ENCODE measurements at places on chromosomes 13 and 19.

GRCh38 chr19:18541258-18541991, 1.9 kb downstream of the FKBP8 start:
- peak; percentile 85 for DNase-seq

DNA sequence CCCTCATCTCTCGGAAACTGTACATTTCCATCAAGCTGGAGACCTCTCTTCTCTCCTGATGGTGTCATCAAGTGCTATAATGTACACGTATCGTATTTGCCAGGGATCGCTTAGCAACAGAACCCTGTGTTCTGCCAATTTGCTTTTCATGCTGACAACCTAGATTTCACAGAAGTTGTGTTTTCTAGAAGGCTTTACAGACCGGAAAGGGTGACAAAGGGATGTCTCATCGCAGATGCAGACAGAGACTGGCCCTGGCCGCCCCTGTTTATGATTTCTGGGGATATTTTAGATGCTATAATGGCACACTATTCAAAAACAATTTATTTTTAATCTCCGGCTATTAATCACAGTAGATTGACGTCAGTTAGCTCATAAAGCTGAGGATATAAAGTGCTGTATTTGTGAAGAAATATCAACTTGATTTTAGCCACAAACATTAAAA, 291.4 kb downstream of the IRS2 start:
- peak; percentile 82 for DNase-seq

DNA sequence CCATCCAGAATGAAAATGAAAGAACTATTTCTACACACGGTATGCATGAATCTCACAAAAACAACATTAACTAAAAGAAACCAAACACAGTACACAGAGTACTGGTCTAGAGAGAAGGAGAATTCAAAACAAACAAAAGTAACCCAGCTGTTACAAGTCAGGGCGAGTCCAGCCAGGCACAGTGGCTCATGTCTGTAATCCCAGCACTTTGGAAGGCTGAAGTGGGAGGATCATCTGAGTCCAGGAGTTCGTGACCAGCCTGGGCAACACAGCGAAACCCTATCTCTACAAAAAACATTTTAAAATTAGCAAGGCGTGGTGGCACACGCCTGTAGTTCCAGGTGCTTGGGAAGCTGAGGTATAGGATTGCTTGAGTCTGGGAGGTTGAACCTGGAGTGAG, 1.7 kb upstream of the PSMC4 start:
- peak; percentile 45 for DNase-seq

DNA sequence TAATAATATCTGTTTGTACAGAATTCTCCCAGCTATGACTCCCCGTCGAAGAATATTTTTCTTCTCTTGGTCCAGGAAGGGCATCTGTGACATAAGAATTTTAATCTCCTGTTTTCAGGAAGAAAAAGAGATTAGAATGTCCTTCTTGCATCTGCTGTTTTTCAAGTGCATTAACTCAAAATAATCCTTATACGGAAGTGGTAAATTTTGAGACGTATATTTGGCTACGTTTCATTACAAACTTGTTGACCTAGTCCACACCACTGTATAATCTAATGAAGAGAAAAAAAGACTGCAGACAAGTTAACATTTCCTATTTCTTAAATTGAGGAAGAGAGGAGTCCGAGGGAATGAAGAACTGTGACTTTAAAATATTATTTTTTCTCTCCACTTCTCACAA, 959.9 kb downstream of the DIAPH3 start:
- no peak for DNase-seq

DNA sequence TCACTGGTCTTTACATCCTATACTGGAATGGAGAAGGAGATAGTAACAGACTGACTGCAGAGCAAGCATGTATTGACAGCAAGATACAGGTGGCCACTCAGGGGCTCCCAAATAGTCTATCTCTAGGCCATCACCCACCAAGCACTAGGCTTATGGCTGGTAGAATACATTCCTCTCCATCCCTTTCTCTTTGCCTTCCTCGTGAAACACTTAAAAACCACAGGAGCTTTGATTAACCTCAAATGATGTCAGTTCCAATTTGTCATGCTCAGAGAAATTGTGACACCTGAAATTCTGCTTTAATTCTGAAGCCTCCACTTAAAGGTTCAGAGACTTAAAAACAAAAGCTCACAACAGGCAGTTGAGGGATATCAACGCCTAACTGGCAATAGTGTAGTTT, 17.2 kb downstream of the ENOX1 start:
- no peak for DNase-seq

DNA sequence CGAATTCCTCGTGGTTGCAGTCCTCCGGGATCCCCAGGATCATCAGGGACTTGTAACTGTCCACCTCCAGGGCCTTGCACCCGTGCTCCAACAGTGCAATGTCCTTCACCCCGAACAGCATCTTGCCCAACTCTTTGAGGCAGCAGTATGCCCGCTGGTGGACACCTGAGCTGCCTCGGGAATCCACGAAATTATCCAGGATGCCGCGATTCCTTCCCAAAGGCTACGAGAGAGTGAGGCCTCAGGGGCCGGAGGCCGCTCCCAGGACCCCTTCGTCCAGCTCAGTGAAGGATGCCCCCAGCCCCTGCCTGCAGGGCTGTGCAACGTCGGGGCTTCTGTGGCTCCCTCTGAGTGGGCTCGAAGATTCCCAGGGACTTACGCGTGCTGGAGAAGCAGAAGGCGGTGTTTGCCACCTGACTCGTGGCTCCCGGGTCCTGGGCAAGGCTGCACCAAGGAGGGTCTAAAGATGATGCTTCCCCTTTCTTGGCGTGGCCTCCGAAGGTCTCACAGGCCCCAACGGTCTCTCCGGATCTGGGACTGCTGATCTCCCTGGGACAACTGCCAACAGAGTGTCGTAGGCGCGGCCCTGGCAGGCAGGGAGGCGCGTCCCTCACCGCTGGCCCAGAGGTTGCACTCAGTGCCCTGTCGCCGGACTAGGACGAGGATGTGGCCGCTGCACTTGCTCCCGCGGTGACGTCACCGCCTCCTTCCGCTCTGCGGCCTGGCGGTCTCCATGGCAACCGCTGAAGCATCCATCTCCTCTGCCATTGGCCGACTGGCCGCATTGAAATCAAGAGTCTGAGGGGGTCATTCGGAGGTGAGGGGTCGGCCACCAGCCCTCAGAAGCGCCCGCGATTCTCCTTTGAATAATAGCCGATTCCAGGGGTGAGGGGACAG, at the start of gene PNMA8C:
Gene PNMA8C (minus strand): TSS at position 698 of the 897 bp plus-strand sequence. CDS start 577 bp downstream, at position 121.
- DNase-seq: peak; percentile 45

- DNase-seq: no peak
Measured at GRCh38 chr13:48563626-48564025, 30.7 kb upstream of the RCBTB2 start.

DNA sequence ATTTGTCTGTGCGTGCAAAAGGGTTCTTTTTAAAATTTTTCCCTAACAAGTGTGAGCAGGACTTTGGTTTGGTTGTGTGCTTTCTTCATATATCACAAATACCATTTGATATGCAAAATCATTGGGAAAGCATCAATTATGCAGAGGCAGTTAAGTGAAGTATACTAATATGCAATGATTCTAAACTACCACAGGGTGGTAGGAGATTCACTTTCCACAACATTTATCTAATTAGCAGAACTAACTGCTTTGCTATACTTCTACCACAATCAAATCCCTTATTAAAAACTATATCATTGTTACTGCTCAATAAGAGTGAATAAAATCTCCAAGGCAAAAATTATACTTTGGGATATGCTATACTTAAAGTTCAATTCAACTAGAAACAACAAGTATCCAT, 2738.9 kb upstream of the PCDH20 start:
- DNase-seq: peak; percentile 17

- no peak for DNase-seq
Measured at GRCh38 chr19:6378486-6378885, 2.8 kb upstream of the PSPN start.

- DNase-seq: no peak
Measured at GRCh38 chr13:46605825-46606554, 53.0 kb downstream of the LRCH1 start.

GRCh38 chr19:47099576-47100050, 14.0 kb downstream of the ZC3H4 start:
- no peak for DNase-seq

DNA sequence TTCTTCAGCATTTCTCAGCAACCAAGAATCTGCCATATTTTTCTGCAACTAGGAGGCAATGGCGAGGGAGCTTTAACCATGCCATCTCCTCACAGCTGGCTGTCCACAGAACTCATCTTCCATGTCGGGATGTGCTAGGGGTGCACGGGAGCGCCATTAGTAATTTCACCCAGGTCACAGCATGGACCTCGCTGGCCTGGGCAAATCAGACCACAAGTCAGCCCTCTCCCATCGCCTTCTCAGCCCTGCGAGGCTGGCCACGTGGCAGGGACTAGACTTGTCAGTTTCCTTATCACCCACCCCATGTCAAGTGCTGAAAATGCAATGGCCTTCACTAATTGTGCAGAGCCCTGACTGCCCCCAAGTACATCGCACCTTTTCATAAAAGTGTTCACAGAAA, 15.7 kb downstream of the COL4A1 start:
- DNase-seq: no peak

- no peak for DNase-seq
Measured at GRCh38 chr13:70795484-70795883, 687.2 kb upstream of the KLHL1 start.

- peak; percentile 89 for DNase-seq
Measured at GRCh38 chr19:46761418-46761831, 15.2 kb upstream of the STRN4 start.

GRCh38 chr19:23415561-23416191, 20.4 kb upstream of the ZNF91 start:
- no peak for DNase-seq

DNA sequence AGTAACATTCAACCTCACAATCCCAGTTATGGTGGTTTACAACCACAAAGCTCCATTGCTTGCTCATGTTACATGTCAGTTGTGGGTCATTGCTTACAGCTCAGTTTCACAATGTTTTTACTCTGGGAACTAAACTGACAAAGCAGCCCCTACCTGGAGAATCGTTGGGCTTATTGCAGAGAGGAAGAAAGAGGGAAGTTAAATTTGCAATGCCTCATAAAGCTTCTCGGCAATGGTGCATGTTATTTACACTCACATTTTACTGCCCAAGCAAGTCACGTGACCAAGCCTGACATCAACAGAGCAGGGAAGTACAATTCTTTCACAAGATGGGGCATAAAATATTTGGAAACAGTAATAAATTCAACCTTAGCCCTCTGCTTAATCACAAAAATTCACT, 441.6 kb downstream of the TDRD3 start:
- DNase-seq: no peak

GRCh38 chr13:48828962-48829411, 146.7 kb upstream of the FNDC3A start:
- peak; percentile 28 for DNase-seq

DNA sequence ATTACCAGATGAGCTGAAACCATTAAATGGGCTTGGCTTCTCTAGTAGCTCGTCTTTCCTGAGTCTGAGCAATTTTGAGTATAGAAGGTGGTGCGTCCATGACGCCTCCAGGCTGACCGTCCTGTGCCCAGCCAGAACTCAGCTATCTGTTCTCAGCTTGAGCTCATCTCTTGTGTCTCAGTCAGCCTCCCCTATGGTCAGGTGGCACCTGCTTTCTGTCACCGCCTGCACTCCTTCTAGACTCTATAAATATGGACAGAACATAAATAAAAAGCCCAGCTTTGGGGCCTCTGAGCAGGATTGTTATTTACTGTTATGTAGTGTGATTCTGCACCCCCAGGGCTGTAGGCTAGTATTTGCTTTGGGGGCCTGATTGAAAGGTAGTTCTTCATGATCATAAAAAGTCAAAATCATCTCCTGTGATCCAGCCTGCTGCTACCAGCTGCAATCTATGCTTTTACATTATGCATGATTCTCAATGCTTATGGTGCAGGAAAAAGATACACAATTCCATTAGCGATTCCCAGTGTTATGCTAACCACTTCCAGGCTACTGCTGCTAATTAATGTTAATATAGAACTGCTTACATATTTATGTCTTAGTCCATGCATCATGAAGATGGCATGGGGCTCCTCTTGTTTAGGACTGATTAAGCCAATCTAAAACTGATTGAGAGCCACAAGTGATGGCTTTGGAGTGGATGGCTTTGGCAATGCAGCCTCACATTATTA, 72.5 kb upstream of the TMTC4 start:
- DNase-seq: no peak

DNA sequence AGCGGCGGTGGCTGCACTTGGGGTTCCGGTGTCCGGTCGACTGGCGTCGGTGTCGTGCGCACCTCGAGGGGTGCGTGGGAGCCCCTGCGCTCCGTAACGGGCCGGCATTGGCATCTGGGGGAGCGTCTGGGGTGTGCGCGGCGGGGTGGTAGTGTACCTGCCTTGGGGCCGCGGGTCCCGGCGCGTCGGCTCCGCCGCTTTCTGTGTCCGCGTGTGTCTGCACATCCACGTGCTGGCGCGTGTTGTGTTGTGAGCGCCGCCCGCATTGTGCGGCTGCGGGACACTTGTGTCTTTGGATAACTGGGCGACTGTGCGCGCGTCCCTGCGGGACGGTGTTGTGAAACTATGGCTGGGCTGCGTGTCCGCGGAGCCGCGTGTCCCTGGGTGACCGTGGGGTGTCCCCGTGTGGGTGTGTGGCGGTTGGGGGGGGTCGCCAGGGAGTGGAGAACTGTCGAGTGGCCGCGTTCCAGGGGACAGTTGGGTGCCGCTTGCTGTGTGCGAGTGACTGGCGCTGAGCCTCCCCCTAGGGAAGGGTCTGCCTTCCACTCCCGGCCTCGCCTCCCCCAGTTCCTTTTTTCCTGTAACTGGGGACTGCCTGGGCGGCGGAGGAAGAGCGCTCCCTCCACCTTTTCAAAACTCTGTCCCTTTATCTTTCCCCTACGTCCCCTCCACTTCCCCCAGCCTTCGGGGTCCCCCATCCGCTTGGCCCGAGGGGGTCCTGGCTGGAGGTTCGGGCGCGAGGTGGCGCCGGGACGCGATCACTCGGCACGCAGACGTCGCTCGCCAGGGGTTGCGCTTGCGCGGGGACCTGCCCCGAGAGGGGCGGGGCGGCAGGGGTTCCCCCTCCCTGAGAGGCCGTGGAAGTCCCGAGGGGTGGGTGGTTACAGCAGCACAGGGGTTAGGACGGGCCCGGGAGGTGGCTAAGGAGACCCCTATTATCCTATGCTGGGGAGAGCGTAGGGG, 5.7 kb upstream of the NFIC start:
- peak; percentile 32 for DNase-seq

GRCh38 chr19:10780368-10780767, 55.6 kb downstream of the TMED1 start:
- DNase-seq: peak; percentile 98

GRCh38 chr19:33998739-33999345, 173.5 kb upstream of the LSM14A start:
- DNase-seq: peak; percentile 11

GRCh38 chr13:43270130-43270830, 246.9 kb downstream of the DNAJC15 start:
- no peak for DNase-seq

- no peak for DNase-seq
Measured at GRCh38 chr13:100852146-100852545, 177.6 kb upstream of the TMTC4 start.

Data from fibroblast of mammary gland (primary cell).